ENCODE measurements at places on chromosomes 4 and X.

GRCh38 chr4:105808030-105808749 is 87.1 kb upstream of the NPNT start:
- no peak for DNase-seq

DNA sequence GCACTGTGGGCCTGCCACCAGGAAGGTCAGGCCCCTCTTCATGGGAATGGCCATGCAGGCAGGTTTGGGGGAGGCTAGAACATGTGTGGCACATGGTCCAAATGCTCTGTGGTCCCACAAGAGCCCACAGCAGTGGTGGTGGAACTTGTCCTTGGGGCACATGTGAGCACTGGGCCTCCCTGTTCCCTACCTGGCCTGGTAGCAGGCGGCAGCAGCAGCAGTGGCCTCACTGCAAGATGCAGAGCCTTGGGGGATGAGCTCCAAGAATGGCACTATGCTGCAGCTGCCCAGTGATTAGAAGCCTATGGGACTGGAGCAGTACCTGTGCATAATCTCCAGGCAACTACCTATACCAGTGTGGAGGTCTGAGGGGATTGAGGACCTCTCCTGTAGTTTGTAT is 197.0 kb upstream of the DCAF8L1 start:
- DNase-seq = no peak

- DNase-seq = no peak
Observed at GRCh38 chr4:149158817-149159216, 656.8 kb downstream of the IQCM start.

DNA sequence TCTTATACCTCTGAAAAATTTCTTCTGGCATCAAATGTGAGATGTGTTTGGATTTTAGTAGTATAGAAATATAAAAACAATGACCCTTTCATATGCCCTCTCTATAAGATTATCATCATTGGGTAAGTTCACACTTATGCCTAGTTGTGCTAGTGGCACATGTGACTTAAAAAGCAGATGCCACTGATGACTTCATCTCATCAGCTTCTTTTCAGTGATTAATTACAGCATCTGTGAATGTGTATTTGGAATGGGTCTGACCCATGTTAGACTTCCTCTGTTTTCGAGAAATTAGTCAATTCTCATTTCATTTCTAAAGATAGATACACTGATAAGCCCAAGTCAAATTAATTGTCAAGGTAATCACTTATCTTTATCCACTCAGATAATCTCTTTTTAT is 698.7 kb downstream of the GABRG1 start:
- no peak for DNase-seq

- DNase-seq = no peak
Observed at GRCh38 chr4:76772498-76773106, 125.3 kb downstream of the SOWAHB start.

- DNase-seq = no peak
Observed at GRCh38 chr4:52984462-52984881, 122.4 kb downstream of the RASL11B start.

DNA sequence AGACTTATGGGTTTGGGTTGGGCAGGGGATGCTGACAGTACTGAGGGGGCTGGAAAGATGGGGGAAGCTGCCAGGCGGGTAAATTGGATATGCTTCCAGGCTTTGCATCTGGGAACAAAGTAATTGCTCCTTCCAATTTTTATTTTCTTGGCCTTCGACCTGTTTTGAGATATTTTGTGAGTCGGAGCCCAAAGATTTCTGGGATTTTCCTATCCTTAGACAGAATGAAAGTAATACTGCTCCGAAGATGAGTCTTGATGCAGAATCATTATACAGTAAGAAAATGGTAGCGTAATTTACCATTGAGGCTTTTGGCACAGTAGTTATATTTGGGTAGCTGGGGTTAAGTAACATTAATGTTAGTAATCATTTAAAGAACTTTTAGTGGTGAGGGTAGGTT is 1.4 kb downstream of the SMARCA5 start:
- DNase-seq = no peak

DNA sequence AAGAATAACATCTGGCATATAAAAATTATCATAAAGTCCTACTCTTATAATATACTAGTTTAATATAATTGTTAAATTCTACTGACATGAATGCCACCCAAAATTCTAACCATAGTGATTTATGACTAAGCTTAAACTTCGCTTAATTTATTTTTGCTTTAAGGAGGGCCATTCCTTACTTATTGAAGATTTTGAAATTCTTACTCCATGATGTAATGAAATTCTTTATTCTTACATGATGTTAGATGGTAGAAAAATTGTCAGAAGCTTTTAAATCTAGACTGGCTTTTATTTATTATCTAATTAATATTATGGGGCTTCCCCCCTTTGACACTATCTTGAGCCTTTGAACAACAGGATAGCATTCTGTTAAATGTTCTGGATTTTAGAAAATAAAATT is 19.5 kb upstream of the SUPT20HL2 start:
- DNase-seq = no peak

- DNase-seq = no peak
Observed at GRCh38 chr4:71259911-71260331, 78.9 kb upstream of the SLC4A4 start.

GRCh38 chr4:48967631-48968030 is 18.4 kb upstream of the CWH43 start:
- DNase-seq = no peak

GRCh38 chrX:77572322-77572721 is 125.1 kb downstream of the FGF16 start:
- DNase-seq = no peak

DNA sequence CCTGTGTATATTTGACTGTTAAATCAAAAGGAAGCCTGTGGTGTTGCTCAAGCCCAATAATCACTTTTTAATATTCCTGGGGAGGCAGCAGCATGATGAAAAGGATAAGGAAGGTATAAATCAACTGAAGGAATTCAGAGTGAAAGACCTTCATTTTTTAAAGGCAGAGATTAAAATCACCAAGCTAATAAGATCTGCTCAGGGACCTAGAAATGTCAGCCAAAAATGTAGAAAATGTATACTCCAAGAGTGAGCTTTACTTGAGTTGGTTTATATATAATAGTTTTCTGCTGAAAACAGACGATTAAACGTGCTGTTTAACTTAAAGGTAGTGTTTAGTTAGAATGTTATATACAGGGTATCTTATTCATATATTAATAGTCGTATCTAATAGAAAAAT is 549.3 kb downstream of the IQCM start:
- DNase-seq = no peak

- DNase-seq = no peak
Observed at GRCh38 chr4:38590046-38590445, 74.0 kb upstream of the KLF3 start.

DNA sequence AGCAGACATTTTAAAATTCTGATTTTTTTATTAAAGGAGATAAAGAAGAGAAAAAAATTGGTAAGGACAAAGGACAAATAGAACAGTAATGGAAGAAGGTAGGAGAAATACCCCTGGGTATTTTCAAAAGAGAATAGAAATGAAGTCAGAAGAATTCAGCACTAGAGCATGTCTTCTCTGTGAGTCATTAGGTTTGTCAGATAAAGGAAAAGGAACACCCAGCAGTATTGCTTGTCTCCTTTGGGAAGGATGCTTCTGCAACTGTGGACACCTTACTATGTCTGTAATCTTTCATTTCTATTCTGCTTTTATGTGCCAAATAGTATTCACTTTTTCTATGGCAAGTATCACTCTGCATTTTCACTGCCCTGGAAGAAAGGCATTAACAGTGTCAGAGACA is 24.0 kb upstream of the PCDH7 start:
- no peak for DNase-seq

DNA sequence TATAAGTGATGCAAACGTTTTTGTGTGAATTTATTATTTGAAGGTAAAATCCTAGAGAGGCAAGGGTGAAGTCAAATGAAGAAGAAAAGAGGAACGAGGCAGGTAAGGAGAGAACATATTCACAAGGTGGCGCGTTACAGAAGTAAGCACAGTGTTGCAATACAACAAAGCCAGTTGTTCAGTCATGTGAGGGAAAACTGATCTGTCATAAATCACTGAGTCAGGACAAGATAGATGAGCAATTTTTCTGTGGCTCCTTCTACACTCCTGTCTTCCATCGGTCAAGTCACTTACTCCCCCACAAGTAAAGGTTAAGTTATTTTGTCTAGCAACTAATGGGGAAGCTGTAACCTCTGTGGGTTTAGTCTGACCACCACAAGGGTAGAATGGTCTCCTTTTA is 203.0 kb upstream of the GK2 start:
- DNase-seq = no peak

DNA sequence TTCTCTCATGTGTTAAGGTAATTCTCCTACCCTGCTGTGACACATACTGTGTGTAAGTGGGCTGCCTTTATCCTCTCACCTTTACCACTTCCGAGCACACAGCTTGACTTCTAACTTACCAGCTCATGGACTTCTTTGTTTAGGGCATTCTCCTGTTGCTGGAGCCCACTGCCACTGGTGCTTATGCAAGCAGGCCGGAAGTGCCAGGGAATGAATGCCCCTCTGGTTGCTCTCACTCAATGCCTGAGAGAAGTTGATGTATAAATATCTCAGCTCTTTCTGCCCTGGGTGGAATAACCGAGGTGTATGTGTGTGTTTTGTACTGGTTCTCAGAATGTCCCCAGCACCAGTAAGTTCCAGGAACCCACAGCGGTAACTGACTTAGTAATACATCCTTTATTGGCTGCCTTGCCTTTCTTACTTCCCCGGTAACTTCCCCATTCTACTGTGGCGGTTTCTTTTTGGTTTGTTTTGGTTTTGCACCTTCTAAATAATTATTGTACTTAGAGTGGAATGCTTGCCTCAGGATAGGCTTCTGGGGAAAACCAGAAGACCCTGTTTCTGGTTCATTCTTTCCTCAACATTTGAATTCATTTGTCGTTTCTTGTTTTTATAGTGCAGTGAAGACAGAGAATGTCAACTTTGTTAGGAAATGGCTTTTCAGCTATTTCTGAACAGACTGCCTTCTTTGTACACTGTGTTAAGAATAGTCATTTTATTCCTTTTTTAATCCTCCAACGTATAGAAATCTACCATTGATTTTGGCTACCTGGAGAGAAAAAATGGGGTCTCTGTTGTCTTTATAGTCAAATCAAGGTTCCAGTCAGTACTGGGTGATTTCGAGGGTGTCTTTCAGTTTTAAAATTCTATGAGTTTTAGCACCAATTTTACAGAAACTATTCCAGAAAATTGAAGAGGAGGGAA is 45.4 kb downstream of the CXorf58 start:
- no peak for DNase-seq

GRCh38 chrX:138946926-138947325 is 235.4 kb upstream of the FGF13 start:
- no peak for DNase-seq

- peak; percentile 84 for DNase-seq
Observed at GRCh38 chr4:140237616-140238350, 83.8 kb upstream of the MAML3 start.

DNA sequence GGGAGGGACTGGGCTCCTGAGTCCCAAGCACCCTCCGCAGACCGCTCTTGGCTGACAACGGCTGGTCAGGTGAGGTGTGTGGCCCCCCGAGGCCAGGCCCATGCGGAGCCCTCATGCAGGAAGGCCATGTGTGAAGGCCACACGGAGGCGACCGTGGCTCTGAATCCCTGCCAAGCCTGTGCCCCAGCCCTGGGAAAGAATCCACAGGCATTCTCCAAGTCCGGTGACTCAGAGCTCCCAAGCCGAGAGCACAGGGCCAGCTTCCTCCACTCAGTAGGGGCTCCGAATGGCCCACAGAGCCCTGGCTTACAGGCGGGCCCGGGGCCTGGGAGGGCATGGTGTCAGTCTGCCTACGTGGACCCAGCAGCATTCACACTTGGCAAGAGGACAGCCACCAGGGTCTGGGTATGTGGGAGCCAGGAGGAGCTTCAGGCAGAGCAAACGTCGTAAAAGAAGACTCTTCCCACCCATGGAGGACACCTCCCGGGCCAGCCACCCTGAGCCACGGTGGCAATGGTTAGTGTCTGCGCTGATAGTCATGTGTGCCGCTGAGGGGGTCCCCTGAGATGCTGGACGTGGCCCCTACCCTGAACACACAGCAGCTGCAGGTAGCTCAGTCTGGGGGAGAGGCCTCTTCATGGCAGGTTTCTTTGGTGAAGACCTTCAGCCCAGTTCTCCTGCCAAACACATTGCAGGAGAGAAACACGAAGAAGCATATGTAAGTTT is 105.7 kb downstream of the PSAPL1 start:
- DNase-seq = no peak

DNA sequence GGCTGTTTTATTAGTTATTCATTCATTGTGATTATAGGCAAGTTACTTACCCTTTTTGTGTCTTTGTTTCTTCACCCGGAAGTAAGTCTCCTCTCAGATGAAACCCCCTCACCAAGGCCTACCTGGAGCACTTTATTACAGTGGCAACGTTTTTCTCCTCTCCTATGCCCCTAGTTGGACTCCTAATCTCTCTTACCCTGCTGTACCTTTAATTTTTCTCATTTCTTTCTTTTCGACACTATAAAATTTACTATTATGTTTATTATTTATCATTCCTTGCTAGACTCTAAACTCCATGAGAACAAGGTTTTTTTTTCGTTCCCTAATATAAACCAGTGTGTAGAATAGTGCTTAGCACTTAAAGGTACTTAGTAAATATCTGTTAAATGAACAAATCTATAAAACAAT is 17.5 kb downstream of the STAP1 start:
- DNase-seq = no peak

- DNase-seq = peak; percentile 86
Observed at GRCh38 chr4:186726426-186727168, 2.9 kb upstream of the FAT1 start.

- DNase-seq = no peak
Observed at GRCh38 chr4:37985730-37986275, 25.6 kb downstream of the PTTG2 start.

DNA sequence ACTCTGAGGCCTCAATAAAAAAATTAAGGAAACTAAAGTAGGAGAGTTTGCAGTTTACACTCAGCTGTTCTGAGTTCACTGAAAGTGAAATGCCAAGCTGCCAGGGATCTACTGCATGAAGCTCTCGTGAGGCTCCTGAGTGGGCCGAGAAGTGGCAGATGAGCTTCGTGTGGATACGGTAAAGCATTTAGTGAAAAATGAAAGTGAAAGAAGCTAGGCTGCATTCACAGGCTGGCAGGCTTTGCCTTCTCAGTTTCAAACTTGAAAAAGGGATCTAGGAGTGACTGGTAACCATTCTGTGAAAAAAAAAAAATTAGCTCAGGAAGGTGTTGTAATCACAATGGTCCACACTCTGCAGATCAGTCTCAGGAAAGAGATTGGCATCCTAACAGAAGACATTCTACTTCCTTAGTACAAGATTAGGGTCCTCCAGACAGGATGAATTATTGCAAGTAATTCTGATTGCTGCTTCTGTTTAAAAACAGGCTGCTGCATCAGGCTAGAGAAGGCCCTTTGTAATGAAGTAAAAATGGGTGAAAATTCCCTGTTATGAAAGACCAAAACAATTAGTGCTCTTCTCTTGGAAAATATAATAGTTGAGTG is 679.9 kb downstream of the RPA4 start:
- no peak for DNase-seq

DNA sequence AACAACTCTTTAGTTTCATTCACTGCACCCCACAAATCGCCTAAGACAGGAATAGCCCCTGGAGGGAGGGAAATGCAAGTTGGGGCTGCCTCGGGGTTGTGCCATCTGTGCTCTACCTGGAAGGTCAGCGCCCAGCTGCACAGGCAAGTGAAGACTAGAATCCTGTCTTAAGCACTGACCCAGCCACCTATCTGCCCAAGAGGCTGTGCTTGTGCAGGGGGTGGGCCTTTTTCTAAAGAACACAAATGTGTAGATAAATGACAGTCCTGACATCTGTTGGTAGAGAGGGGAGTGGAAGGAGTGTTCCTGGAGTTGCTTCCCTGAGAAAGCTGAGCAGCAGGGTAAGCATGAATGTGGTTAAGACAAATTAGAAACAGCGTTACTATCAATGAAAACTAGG is 15.7 kb downstream of the ZNF518B start:
- no peak for DNase-seq

Measured in neuronal stem cell (in vitro differentiated cells).